CD4-positive, alpha-beta T cell (primary cell): ENCODE measurements at places on chromosomes 3 and 15. TPM values are rescaled to one million over a fixed set of nuclear protein-coding genes. Genes with fewer than 3 reads are reported as not detected.

DNA sequence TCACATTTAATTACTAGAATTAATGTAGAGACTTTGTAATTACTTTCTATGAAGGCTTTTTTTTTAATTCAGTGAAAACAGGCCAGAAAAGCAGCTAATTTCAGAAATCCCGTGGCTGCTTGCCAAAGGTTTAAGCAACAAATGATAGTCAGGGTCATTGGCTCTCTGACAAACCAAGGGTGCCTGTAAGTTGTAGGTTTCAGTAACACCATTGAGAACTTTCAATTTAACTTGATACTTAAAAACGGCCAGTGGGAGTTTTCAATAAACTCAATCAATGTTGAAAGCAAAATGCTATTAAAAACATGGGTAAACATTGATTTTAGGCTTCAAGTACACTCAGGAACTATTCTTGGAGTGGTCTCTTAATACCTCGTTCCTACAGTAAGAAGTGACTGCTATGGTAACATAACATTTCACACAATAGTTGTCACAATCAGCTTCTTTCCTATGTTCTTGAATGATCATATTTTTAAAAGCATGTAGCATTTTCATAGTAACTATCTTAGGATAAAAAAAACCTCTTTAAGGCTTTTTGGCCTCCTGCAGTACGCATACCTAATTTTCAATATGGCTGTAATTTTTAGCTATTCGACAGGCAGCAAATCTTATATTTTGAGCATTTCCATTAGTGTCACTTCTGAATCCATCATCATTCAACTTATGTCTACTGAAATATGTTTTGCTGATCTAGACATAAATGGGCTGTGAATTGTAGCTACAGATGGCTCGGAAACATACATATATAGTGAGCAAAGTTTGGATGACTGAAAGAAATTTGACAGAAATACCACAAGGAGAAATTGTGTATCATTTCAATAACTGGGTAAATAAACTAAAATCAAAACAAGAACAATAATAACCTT is 592.1 kb upstream of the GBE1 start:
- no peaks in the 10 kb centered on the region for H3K27me3 ChIP-seq
- H3K36me3 ChIP-seq = no peaks in the 10 kb centered on the region
- H3K4me1 ChIP-seq = no peaks in the 10 kb centered on the region
- H3K4me3 ChIP-seq = no peak overlapping the region

DNA sequence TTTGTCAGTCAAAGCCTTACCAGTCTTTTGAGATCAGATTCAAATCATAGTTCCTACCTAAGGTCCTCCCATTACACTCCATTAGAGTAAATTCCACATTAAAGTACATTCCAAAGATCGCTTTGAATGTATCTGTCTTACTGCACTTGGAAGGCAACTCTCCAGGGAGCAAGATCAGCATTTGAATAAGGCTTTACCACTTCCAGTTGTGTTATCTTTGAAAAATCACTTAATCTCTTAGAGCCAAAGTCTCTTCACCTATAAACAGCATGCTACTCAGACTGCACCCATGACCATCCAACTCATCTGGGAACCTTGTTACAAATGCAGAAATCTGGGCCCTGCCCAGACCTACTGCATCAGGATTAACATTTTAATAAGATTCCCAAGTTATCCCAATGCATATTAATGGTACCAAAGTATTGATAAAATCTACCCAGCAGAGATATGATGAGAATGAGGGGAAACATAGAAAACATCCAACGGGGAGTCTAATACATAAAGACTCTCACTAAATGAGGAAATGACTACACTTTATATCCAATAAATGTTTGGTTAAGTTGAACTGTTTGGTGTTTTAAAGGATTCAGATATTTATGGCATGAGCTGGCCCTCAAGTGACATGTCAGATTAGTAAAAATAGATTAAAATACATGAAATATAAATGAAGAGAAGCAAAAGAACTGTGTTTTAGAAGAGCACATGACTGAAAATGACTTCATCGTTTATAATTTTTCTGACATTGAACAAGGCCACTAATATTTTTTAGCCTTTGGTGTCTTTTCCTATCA is 75.9 kb downstream of the TNIK start:
- H3K4me3 ChIP-seq = no peak overlapping the region
- no peaks in the 10 kb centered on the region for H3K36me3 ChIP-seq
- DNase-seq = no peak
- H3K4me1 ChIP-seq = no peaks in the 10 kb centered on the region

GUCA1C gene
- not detected for total RNA-seq

GRCh38 chr15:69934607-69935006 is 163.1 kb downstream of the TLE3 start:
- H3K27me3 ChIP-seq = no peaks in the 10 kb centered on the region
- H3K27ac ChIP-seq = no peak overlapping the region
- no peaks in the 10 kb centered on the region for H3K36me3 ChIP-seq
- no peaks in the 10 kb centered on the region for H3K4me1 ChIP-seq
- no peak for DNase-seq

- H3K4me1 ChIP-seq = no peaks in the 10 kb centered on the region
- DNase-seq = no peak
- H3K27ac ChIP-seq = no peak overlapping the region
- no peak overlapping the region for H3K4me3 ChIP-seq
These were observed 37.1 kb downstream of the EIF4E3 start for GRCh38 chr3:71688121-71688520.

DNA sequence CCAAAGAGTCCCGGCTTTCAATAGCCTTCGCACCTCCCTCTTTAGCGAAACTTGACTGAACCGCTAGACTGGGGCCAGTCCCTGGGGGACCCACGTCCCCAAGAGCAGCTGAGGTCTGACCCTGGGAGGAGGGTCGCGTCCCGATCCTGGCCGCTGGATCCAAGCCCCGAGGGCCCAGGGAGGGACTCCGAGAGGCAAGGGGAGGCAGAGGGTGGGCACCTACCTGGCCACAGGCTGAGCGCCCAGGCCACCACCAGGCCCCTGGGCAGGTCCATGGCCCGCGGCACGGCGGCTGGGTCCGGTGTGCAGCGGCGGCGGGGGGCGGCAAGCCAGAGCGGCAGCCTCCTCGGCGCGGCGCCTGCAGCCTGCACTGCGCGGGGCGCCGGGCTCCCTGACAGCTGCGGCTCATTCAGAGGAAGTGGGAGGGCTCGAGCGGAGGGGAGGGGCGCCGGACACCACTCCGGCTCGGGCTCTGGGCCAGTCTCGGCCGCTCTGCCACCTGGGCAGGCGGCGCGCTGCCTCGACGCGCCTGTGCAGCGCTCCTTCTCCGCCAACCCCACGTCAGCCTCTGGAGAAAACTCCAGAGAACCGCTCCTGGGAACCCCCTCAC is at the start of gene ITGA11:
Gene ITGA11 (minus strand): TSS at position 372 of the 610 bp plus-strand sequence. CDS start 97 bp downstream, at position 275.
- no peaks in the 10 kb centered on the region for H3K36me3 ChIP-seq
- H3K27ac ChIP-seq = no peak within 1 kb of the TSS
- H3K27me3 ChIP-seq = peaks cover 39% of the 10 kb centered on the region
- H3K4me3 ChIP-seq = no peak within 1 kb of the TSS
- peaks cover 6% of the 10 kb centered on the region for H3K4me1 ChIP-seq

GRCh38 chr3:13547591-13548371 is 1.1 kb upstream of the FBLN2 start:
- H3K27me3 ChIP-seq = peaks cover 34% of the 10 kb centered on the region
- no peak overlapping the region for H3K4me3 ChIP-seq
- no peak for DNase-seq
- peaks cover 21% of the 10 kb centered on the region for H3K4me1 ChIP-seq
- no peak overlapping the region for H3K27ac ChIP-seq
- no peaks in the 10 kb centered on the region for H3K36me3 ChIP-seq

KIF7 gene
- total RNA-seq = 0.08 TPM

DNA sequence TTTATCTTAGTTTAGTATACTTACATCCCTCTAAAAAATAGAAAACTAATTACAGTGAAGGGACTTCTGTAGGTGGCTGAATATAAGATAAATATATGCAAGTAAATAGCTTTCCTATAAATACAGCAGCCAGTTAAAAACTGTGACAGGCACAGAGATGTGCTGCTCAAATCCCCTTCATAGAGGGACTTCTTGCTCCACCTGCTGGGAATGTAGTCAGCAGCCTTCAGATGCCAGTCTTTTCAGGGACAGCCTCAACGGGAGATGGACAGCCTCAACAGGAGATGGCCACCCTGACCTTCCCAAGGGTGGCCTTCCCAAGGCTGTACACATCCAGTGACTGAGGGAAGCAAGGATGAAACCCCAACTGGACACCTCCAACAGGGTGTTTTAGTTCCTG is 15.7 kb upstream of the PRR23E start:
- H3K27me3 ChIP-seq = peaks cover 3% of the 10 kb centered on the region
- no peak overlapping the region for H3K27ac ChIP-seq
- H3K4me3 ChIP-seq = no peak overlapping the region
- H3K4me1 ChIP-seq = no peaks in the 10 kb centered on the region

GOLGA6L7 gene
- total RNA-seq = not detected

GRCh38 chr3:48247401-48247811 is 6.5 kb downstream of the ZNF589 start:
- H3K36me3 ChIP-seq = peaks cover 17% of the 10 kb centered on the region
- H3K27ac ChIP-seq = no peak overlapping the region
- no peaks in the 10 kb centered on the region for H3K27me3 ChIP-seq
- H3K4me1 ChIP-seq = peaks cover 27% of the 10 kb centered on the region
- no peak for DNase-seq

DNA sequence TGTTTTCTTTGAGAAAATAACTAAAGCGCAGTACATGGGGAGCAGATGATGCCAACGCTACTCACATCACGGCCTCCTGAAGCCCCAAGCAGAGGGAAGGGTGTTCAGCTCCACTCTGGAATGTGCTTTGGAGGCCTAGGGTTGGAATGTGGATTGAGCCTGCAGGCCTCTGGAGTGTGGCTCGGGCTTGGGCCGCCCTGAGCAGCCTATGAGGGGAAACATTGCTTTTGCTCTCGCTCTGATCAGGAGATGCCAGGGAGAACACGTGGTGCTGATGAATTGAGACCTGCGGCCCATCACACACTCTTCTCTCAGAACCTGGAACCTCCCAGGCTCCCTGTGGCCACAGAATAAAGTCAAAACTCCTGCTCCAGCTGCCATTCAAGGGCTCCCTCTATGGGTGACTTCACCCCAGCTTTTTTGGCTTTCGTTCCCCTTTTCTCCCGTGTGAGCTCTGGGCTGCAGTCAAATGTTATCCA is 23.3 kb downstream of the CCDC13 start:
- H3K27me3 ChIP-seq = no peaks in the 10 kb centered on the region
- H3K4me3 ChIP-seq = no peak overlapping the region
- DNase-seq = no peak
- no peaks in the 10 kb centered on the region for H3K36me3 ChIP-seq

GRCh38 chr3:134338201-134338512 is 36.1 kb downstream of the AMOTL2 start:
- no peaks in the 10 kb centered on the region for H3K4me1 ChIP-seq
- H3K4me3 ChIP-seq = no peak overlapping the region
- H3K36me3 ChIP-seq = no peaks in the 10 kb centered on the region

BFSP2 gene
- total RNA-seq = not detected

DNA sequence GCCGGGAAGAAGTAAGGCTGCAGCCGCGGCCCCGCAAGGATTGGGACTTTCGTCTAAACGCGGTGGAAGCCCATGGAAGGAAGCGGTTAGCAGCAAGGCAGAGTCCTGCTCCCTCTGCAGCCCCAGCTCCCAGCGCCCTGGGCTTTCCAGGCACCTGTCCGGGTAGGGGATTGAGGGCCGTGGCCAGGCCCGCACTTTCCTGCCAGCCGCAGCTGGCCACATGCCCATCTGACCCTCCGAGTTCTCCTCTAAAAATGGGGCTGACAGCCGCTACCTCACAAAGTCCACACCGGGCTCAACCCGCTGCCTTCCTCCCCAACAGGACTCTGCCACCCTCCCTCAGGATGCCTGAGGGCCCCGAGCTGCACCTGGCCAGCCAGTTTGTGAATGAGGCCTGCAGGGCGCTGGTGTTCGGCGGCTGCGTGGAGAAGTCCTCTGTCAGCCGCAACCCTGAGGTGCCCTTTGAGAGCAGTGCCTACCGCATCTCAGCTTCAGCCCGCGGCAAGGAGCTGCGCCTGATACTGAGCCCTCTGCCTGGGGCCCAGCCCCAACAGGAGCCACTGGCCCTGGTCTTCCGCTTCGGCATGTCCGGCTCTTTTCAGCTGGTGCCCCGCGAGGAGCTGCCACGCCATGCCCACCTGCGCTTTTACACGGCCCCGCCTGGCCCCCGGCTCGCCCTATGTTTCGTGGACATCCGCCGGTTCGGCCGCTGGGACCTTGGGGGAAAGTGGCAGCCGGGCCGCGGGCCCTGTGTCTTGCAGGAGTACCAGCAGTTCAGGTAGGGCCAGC is 1.9 kb downstream of the NEIL1 start:
- H3K36me3 ChIP-seq = peaks cover 2% of the 10 kb centered on the region
- peak overlapping the region; percentile 86 for H3K4me3 ChIP-seq
- no peak for DNase-seq
- peak overlapping the region; percentile 48 for H3K27ac ChIP-seq
- peaks cover 51% of the 10 kb centered on the region for H3K4me1 ChIP-seq

GRCh38 chr3:10187290-10187876 is 22.7 kb downstream of the IRAK2 start:
- H3K4me1 ChIP-seq = peaks cover 80% of the 10 kb centered on the region
- H3K36me3 ChIP-seq = no peaks in the 10 kb centered on the region
- no peaks in the 10 kb centered on the region for H3K27me3 ChIP-seq
